ENCODE measurements at places on chromosomes 3 and 15.

DNA sequence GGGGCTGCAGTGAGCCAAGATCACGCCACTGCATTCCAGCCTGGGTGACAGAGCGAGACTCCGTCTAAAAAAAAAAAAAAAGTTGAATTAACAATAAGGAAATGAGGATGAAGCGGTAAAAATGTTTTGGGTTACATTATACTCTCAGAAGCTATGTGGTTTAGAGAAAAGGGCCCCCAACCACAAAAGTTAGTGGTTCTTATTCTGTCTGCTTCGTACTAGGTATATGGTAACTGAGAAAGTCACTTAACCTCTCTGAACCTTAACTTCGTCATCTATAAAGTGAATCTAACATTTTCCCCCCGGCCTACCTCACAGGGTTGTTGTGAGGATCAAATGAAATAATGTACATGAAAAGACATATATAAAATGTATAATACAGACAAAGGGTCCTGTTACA is 38.4 kb upstream of the EHHADH start:
- no peak for DNase-seq

GRCh38 chr3:124281453-124282316 is 289.8 kb upstream of the ROPN1 start:
- no peak for DNase-seq

- no peak for DNase-seq
Measured at GRCh38 chr15:99980752-99981151, 247.5 kb upstream of the LYSMD4 start.

DNA sequence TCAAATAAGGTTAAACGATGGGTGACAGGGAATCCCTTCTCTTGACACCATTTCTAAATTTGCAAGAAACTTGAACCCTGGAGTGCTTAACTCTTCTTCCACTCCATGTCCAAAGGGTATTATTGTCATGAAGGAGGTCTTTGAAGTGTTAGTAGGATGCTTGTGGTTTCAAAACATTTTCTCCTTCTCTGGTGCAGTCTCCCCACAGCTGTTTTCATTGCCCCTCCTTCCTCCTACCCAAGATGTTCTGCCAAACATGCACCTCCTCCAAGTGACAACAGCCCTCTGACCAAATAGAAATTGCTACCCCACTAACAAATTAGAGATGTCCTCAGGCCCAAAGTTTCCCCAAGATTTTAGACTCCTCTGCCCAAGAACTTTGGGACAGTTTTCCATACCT is 151.4 kb downstream of the POLR2M start:
- DNase-seq: no peak

GRCh38 chr15:44368370-44368769 is 59.1 kb upstream of the CTDSPL2 start:
- DNase-seq: no peak

GRCh38 chr3:148922467-148922866 is 57.4 kb downstream of the CPA3 start:
- DNase-seq: no peak

DNA sequence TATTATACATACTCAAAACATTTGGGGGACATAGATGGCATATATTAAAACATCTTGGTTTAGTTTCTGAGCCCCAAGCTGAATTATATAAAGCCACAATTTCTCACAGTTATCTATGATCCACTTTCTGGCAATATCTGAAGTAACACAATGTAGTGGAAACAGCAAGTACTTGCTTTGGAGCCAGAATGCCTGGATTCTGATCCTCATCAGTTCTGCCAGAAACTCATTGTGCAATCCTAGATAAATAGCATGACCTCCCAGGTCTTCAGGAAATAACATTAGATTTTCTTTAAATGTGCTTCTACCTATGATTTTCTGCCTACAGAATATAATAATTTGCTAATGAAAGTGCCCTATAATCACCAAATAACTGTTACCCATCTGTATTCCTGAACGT is 544.9 kb downstream of the NAALADL2 start:
- DNase-seq: no peak

DNA sequence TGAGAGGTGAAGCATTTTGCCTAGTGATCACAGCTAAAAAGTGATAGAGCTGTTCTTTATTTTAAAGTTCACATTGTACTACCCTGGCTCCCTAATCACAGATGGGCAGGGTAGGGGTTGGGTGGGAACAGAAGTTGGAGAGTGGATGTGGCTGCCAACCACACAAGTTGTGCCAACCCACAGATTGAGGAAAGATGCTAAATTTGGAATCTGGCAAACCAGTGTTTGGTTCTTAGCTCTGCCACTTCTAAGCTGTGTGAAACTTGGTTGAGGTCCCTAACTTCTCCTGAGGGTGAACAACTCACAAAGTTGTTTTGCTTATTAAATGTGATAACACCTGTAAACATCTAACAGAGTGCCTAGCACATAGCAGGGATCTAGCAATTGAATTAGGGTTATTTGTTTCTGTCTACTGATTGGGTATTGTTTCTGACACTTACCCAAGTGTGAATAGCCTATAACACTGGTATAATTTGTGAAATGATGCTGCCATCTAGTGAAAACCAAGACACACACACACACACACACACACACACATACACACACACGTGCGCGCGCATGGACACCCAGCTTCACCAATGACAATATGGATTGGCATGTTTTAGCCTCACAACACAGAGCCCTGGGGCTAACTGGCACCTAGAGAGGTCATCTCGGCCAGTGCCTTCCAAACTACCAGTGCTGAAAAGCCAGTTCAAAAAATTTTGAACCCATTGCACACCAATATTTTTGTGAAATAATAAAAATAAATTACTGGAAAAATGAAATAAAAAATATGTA is 25.3 kb downstream of the ADGRG7 start:
- DNase-seq: no peak

GRCh38 chr15:91412138-91412928 is 312.3 kb downstream of the SV2B start:
- DNase-seq: no peak

- DNase-seq: no peak
Measured at GRCh38 chr3:148903022-148903442, 37.9 kb downstream of the CPA3 start.

GRCh38 chr3:12316729-12317351 is 28.0 kb downstream of the PPARG start:
- no peak for DNase-seq

DNA sequence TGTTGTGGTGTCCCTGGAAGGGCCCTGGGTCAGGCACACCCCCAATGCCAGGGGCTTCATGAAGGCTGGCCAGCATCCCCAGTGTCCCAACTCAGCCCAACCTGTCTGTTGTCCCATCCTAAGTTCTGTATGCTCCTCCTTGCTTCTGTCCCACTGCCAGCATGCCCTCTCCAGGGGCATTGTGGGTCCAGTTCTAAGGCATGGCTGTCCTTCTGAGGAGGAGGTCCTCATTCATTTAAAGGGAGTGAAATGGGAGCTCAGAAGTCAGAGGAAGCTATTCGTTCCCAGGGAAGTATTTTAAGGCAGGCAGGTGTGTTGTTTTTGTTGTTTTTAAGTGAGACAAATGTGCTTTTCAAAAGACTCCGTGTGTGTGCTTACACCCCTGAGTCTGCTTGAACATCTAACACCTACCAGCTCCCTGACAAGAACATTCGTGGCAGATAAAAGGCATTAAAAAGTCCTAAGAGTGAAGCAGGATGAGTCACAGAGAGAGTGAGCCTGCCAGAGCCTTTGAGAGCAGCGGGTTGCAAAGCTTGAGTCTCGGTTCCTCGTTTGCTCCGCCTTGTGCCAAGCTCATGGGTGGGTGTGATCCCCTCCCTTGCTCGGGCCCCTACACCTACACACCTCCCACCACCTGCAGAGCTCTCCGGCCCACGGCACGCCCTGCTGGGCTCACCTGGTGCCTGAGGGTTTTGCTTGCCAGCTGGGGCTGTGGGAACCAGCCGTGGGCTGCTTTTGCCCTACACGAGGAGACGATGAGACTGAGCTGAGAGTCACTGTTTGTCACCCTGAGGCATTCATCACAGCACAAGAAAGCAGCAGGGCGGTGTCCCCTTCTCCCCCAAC is 183.4 kb upstream of the TOPAZ1 start:
- DNase-seq: no peak

DNA sequence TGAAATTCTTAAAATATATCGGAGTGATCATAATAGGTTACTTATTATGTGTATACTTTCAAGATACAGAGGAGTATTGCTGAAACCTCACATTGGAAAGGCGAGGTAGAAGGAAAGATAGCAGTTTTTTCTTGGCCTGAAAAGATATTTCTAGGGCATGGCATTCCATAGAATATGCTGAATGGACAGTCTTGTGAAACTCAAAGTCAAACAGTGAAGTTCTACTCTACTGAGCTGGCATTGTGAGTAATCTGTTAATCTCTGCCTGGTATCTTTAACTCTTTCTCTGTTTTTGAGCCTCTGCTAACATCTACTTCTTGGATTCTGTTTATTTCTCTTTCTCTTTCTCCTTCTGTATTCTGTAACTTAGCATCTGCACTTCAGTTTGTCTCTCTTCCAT is 176.3 kb upstream of the ZBTB20 start:
- DNase-seq: no peak

- no peak for DNase-seq
Measured at GRCh38 chr15:37100109-37100965, at the start of gene MEIS2. Gene MEIS2 (minus strand): TSS chr15:37100549. CDS start chr15:37099466, 1,083 bp downstream.

DNA sequence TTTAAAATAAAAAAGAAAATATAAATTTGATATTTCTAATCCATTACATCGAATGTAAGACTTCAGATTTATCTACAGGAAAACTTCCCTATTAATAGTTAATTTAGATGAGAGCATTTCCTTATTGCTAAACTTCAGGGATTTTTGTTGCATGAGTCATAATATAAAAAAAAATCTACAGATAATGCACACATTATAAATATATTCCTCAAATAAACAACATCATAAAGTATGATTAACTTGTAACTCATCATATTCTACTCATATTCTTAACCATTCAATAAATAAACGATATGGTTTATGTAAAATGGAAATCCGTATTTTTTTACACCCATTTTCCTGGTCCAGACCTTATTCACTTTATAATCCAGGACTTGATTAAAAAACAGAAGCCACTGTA is 477.0 kb downstream of the EPHA3 start:
- DNase-seq: no peak

- DNase-seq: no peak
Measured at GRCh38 chr3:153080778-153081240, 81.2 kb upstream of the RAP2B start.

GRCh38 chr3:64856106-64856505 is 168.3 kb upstream of the ADAMTS9 start:
- DNase-seq: no peak

GRCh38 chr3:159091936-159092335 is 290.1 kb downstream of the MFSD1 start:
- DNase-seq: no peak

- no peak for DNase-seq
Measured at GRCh38 chr15:90884719-90885431, 571 bp downstream of the FES start.

- DNase-seq: no peak
Measured at GRCh38 chr3:70565861-70566260, 253.4 kb upstream of the MDFIC2 start.

DNA sequence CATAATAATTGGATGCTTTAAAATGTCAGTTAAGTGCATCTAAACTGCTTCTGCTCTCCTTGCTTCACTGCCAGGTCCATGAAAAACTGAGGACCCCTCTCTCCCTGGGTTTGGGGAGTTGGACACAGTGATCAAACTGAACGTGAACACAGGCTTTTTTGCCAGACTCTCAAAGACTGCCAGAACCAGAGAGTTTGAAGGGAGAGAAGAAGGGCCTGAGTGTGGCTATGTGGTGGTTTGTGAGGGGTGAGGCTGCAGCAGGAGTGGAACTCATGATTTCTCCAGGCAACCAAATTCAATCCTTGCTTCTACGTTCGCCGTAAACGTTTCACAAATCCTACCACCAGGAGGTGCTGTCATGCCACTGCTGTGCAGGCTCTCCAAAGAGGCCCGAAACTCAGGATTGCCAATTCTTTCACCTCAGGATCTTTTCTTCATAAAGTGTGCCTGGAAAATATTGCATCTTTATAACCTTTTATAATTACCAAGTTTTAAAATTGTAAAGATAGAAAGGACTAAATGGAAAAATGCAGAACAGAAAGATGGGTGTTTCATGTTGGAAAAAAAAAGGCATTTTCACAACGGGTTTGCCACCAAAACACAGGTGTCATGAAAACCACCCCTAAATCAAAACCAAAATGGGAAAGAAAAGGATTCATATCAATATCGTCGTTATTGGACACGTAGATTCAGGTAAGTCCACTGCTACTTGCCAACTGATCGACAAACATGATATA is 19.7 kb downstream of the TM4SF4 start:
- DNase-seq: no peak

DNA sequence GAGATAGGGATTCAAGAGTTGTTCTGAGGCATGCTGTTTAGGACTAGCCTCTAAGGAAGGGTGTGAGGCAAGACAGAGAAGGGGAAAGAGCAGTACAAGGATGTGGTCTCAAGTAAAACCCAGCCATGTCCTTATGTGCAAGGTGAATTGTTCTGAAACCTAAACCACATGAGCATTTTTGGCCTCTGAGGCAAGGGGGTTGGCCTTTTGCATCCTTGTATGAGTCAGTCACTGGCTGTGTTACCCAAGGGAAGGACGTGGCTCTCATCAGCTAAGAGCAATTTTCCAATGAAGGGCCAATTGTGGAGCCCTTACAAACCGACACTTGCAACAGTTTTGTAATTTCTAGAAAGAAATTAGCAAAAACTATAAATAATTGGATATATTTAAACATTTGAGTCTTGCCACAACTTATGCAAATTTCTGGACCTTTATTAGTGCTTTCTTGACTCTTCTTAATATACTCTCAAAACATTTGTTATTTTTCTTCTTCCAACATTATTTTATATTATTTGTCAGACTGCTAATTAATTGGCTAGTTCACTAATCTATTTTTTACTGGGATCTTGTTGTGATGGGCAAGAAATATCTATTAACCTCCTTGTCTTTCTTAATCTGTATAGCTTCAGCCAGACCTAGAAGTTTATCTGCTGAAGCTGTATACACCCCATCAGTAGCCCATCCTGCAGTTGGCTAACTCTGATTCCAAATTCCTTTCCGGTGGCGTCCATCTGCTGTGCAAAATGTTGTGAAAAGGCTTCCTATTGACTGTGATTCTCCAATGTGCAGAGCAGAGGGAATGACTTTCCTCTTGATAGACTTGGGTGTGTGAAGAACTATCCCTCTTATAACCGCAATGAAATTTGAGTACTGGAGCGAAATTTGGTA is 97.7 kb upstream of the P2RY1 start:
- no peak for DNase-seq

DNA sequence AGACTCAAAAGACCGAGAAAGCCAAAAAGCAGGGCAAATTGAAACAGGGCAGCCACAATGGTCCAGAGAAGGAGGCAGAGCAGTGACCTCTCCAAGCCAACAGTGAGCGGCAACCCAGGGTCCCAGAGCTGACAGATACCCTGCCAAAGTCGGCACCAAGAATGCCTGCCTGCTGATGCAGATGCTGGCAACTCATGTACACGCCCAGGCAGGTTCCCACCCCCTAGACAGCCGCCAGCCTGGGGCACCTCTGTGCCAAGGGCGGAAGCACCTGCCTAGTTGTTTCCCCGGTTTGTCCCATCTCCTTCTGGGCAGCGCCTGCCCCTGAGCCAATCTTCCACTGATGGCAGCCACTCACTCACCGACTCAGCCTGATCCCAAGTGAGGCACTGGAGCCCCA is 22.1 kb downstream of the KLHL25 start:
- DNase-seq: no peak

- DNase-seq: no peak
Measured at GRCh38 chr3:171781711-171782127, 28.6 kb downstream of the PLD1 start.

- no peak for DNase-seq
Measured at GRCh38 chr3:157130467-157131251, 29.3 kb downstream of the CCNL1 start.

GRCh38 chr15:76245072-76245610 is 66.1 kb downstream of the ETFA start:
- DNase-seq: no peak

- DNase-seq: no peak
Measured at GRCh38 chr3:113545594-113545993, 13.2 kb downstream of the SIDT1 start.

Data from right renal cortex interstitium (tissue), 3 donors.